ENCODE measurements at places on chromosomes 2 and 18.

DNA sequence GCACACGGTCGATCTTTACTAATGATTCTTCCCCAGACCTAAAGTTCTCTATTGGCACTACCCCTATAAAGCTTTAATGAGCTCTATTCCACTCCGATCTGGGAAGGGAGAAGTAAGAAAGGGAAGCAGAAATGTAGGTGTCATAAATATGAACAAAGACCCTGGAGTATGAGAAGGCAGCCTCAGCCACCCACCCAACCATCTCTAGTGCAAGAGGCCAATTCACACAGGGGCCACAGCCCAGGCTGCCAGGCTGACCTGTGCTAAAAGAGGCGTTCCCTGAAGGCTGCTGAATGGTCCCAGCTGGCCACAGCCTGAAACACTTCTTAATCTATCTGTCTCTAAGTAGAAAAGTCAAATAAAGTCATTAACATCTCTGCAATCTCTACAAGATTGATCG is 60.1 kb upstream of the ACTR3 start:
- no peaks in the 10 kb centered on the region for H3K4me1 ChIP-seq
- H3K36me3 ChIP-seq: no peaks in the 10 kb centered on the region
- no peaks in the 10 kb centered on the region for H3K27me3 ChIP-seq
- DNase-seq: no peak
- H3K27ac ChIP-seq: no peak overlapping the region

DNA sequence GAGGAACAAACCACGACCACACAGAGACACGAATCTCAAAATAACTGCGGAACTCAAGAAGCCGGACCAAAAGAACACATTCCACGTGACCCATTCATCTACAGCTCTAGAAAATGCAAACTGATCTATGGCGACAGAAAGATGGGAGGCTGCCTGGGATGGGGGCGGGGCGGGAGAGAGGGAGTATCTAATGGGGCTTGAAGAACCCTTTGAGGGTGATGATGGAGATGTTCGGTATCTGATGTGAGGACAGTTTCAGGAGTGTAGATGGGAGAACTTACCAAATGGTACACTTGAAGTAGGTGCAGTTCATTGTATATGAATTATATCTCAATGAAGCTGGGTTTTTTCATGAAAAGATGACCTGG is 34.6 kb upstream of the KLF11 start:
- peak overlapping the region; percentile 76 for H3K27ac ChIP-seq
- DNase-seq: no peak
- H3K36me3 ChIP-seq: no peaks in the 10 kb centered on the region
- H3K4me3 ChIP-seq: no peak overlapping the region

- H3K27me3 ChIP-seq: no peaks in the 10 kb centered on the region
- peaks cover 32% of the 10 kb centered on the region for H3K4me1 ChIP-seq
- no peaks in the 10 kb centered on the region for H3K36me3 ChIP-seq
- H3K27ac ChIP-seq: peak overlapping the region; percentile 29
- DNase-seq: no peak
These were observed 38.9 kb downstream of the INO80C start for GRCh38 chr18:35458677-35459441.

GRCh38 chr2:235988271-235989015 is 179.7 kb downstream of the GBX2 start:
- H3K4me1 ChIP-seq: no peaks in the 10 kb centered on the region
- no peaks in the 10 kb centered on the region for H3K27me3 ChIP-seq
- H3K27ac ChIP-seq: no peak overlapping the region
- DNase-seq: no peak
- H3K4me3 ChIP-seq: no peak overlapping the region

DNA sequence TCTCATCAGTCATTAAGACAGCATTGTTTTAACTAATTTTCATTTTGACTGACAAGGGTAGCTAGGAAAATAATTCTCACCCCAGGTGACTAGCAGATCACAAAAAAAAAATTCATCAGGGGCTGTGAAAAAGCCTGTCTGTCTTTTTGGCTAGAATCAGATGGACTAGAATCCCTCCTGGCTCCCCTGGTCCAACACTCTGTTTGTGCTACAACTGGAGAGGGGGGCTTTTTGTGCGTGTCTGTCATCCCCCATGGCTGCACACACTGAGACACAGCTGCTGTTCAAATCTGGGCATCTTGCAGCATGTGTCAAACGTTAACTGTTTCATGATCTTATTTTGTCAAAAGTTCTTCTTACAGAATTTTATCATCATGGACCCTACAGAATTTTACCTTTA is 51.2 kb downstream of the KIAA2012 start:
- H3K36me3 ChIP-seq: no peaks in the 10 kb centered on the region
- DNase-seq: no peak
- no peak overlapping the region for H3K4me3 ChIP-seq
- H3K27ac ChIP-seq: no peak overlapping the region
- no peaks in the 10 kb centered on the region for H3K27me3 ChIP-seq
- no peaks in the 10 kb centered on the region for H3K4me1 ChIP-seq

DNA sequence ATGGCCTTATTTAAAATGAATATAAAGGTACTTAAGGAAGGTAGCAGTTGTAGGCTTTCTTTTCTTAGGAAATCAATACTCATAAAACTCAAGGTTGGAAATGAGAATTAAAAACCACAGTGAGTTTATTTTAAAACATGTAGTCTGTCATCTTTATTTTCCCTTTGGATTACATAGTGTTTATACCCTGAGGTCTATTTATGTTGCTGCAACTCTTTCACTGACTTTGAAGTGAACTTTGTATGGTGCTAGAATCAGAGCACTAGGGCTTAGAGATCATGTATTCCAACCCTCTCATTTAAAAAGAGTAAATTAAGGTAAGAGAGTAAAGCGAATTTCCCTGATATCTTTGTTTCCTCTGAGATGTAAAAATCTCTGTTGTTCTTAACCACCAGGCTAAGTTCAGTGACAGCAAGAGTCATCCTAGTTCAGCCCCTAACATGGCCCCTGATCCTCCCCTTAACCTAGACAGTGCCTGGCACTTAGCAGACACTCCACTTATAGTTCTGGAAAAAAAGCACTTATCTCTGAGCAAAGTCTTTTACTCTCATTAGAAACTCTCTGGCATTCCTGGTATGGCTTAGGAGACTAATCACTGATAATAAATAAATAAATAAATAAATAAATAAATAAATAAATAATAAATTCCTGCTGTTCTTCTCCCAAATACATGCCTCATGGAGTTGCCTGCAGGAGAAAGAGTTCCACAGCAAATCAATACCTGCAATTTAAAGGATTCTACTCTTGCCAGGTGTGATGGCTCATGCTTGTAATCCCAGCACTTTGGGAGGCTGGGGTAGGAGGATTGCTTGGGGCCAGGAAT is 33.0 kb upstream of the PPP1R1C start:
- H3K27me3 ChIP-seq: no peaks in the 10 kb centered on the region
- no peak overlapping the region for H3K27ac ChIP-seq
- no peaks in the 10 kb centered on the region for H3K36me3 ChIP-seq
- no peak for DNase-seq
- H3K4me1 ChIP-seq: peaks cover 5% of the 10 kb centered on the region
- H3K4me3 ChIP-seq: no peak overlapping the region

GRCh38 chr2:20585710-20586594 is 64.9 kb downstream of the HS1BP3 start:
- no peaks in the 10 kb centered on the region for H3K27me3 ChIP-seq
- H3K4me1 ChIP-seq: peaks cover 11% of the 10 kb centered on the region
- H3K27ac ChIP-seq: no peak overlapping the region
- H3K4me3 ChIP-seq: no peak overlapping the region
- peak; percentile 5 for DNase-seq

DNA sequence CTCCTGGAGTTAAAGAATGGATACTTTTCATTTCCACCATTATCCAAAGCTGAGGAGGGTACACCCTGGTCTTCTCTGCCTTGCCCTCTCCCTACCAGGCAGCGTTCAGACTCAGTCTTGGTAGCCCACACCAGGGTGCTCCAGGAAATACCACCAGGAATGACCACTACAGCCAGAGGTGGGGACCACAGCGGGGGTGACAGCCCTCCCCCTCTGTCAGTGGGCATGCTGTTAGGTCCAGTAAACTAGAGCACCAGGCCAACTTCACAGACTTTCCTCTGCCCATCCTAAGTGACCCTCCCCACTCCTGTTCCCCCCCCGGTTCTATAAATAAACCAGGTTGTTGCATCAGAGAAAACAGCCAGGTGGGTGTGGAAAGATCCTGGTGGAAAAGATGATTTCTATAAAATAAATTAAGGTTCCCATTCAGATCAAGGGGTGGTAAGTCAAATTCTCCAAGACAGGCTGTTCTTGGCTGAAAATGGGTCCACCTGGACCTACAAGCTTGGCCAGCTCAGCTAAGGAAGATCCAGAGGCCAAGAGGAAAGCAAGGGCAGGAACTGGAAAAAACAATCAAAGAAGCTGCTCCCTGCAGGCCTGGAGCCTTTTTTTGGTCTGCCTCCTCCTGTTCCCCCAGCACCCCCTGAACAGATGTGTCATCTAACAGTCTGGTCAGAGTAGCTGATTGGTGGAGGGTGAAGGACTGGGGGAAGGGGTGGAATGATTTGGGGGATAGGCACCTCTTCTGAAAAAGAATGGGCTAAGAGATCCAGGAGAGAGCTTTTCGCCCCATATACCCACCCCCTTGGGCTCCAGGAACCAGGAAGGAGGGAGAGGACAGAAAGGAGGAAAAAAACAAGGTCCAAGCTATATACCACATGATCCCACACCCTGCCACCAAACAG is 2.3 kb downstream of the RAB11FIP5 start:
- H3K27me3 ChIP-seq: no peaks in the 10 kb centered on the region
- H3K27ac ChIP-seq: peak overlapping the region; percentile 98
- peak overlapping the region; percentile 78 for H3K4me3 ChIP-seq
- no peaks in the 10 kb centered on the region for H3K36me3 ChIP-seq

- no peak for DNase-seq
- no peaks in the 10 kb centered on the region for H3K4me1 ChIP-seq
These were observed 167.9 kb downstream of the HRH4 start for GRCh38 chr18:24628326-24628725.

GRCh38 chr2:229409751-229410181 is 138.7 kb upstream of the PID1 start:
- H3K27ac ChIP-seq: peak overlapping the region; percentile 90
- no peaks in the 10 kb centered on the region for H3K36me3 ChIP-seq
- no peaks in the 10 kb centered on the region for H3K27me3 ChIP-seq
- H3K4me1 ChIP-seq: peaks cover 56% of the 10 kb centered on the region
- no peak for DNase-seq
- H3K4me3 ChIP-seq: peak overlapping the region; percentile 52

DNA sequence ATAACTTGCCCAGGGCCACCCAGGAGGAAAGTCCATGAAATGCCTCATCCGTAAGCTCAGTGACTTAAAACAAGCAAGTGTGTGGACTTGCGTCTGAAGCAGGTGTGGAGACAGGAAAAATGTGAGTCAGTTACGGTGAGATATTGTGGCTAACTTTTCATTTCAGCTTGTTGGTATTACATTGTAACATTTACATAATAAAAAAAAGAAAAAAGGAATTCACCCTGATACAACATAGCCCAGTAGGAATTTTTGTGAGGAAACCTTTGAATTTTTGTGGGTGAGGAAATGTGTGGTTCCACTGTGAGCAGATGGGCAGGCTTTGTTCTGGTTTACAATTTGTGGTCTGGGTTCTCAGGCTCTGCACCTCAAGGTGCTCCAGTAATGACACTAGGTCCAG is 33.7 kb upstream of the LYPD6B start:
- no peak for DNase-seq
- no peak overlapping the region for H3K4me3 ChIP-seq
- peaks cover under 1% of the 10 kb centered on the region for H3K36me3 ChIP-seq
- H3K4me1 ChIP-seq: no peaks in the 10 kb centered on the region

GRCh38 chr2:219908538-219908937 is 281.1 kb downstream of the SLC4A3 start:
- DNase-seq: no peak
- H3K4me3 ChIP-seq: no peak overlapping the region
- H3K36me3 ChIP-seq: no peaks in the 10 kb centered on the region
- H3K27me3 ChIP-seq: no peaks in the 10 kb centered on the region
- H3K27ac ChIP-seq: no peak overlapping the region
- H3K4me1 ChIP-seq: no peaks in the 10 kb centered on the region

- peaks cover 6% of the 10 kb centered on the region for H3K4me1 ChIP-seq
- no peak overlapping the region for H3K4me3 ChIP-seq
- H3K27me3 ChIP-seq: no peaks in the 10 kb centered on the region
- DNase-seq: no peak
- no peaks in the 10 kb centered on the region for H3K36me3 ChIP-seq
These were observed 1.0 kb downstream of the MATN3 start for GRCh38 chr2:20011276-20012031.

DNA sequence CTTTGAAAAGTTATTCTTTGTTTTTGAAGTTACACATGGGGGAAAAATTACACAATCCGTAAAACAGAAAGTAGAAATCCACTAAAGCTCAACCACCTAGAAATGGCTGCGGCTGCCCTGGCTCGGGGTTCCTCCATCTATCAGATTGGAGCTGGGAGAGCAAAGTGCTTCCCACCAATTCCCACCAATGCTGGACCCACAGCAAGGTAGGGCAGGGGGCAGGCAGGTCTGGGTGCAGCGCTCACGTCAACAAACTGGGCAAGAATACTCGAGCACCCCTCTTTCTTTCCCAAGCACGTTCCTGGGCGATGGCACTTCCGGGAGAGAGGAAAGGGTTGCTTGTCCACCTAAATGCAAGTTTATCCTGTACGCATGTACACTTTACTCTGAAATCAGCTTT is 217.6 kb downstream of the NDUFA10 start:
- no peak overlapping the region for H3K4me3 ChIP-seq
- H3K4me1 ChIP-seq: peaks cover 24% of the 10 kb centered on the region
- no peak for DNase-seq
- no peaks in the 10 kb centered on the region for H3K36me3 ChIP-seq

- H3K27ac ChIP-seq: no peak overlapping the region
- H3K27me3 ChIP-seq: no peaks in the 10 kb centered on the region
- H3K36me3 ChIP-seq: no peaks in the 10 kb centered on the region
These were observed 63.3 kb upstream of the KYNU start for GRCh38 chr2:142813830-142814829.

DNA sequence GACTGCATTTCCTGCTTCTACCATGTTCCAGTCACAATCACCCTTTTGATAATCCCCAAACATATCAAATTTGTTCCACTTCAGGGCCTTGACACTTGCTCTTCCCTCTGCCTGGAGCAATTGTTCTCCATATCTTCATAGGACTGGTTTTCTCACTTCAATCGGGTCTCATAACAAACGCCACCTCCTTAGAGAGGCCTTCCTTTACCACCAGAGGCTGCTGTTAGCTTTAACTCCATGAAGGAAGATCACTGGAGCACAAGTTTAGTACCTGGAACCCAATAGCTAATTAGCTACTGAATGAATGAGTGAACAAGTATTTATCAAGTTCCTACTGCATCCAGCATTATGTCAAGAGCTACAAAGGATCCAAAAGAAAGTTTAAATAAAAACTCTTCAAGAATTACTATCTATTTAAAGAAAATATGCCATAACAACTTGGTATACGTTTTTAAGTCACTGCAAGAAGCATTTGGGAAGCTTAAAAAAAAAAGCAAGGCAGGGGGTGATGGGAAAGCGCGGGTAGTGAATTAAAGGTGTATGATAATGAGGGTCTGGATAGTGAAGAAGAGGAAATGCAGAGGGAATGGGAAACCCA is 58.8 kb downstream of the BAZ2B start:
- no peak for DNase-seq
- no peaks in the 10 kb centered on the region for H3K4me1 ChIP-seq
- H3K27me3 ChIP-seq: no peaks in the 10 kb centered on the region
- H3K36me3 ChIP-seq: no peaks in the 10 kb centered on the region
- H3K4me3 ChIP-seq: no peak overlapping the region

GRCh38 chr18:26777351-26778053 is 88.0 kb downstream of the AQP4 start:
- H3K27me3 ChIP-seq: no peaks in the 10 kb centered on the region
- H3K27ac ChIP-seq: no peak overlapping the region
- DNase-seq: no peak
- H3K4me1 ChIP-seq: no peaks in the 10 kb centered on the region
- no peak overlapping the region for H3K4me3 ChIP-seq

GRCh38 chr2:192469612-192470011 is 274.9 kb upstream of the TMEFF2 start:
- no peaks in the 10 kb centered on the region for H3K27me3 ChIP-seq
- H3K36me3 ChIP-seq: no peaks in the 10 kb centered on the region
- H3K27ac ChIP-seq: no peak overlapping the region
- H3K4me3 ChIP-seq: no peak overlapping the region

All from ascending aorta (tissue), 2 donors.